ENCODE measurements at places on chromosomes 7 and 10.

- DNase-seq: no peak
Measured at GRCh38 chr7:81833401-81833800, 63.6 kb upstream of the HGF start.

DNA sequence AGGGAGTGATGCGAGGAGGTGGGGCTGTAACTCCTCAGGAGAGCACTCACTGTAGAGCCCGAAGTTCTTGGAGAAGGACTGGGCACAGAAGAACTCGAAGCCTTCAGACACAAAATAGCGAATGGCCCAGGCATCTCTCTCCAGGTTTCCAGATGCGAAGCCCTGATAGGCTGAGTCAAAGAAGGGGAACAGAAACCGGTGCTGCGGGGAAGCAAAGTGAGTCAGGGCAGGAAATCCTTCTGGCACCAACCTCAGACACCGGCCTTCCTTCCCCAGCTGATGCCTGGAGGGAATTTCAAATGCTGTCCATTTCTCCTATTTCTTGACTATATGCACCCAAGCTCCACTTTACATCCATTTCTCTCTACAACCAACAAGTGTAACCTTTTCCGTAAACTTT lies 26.8 kb downstream of the GOT1 start:
- no peak for DNase-seq

- DNase-seq: no peak
Measured at GRCh38 chr10:89062861-89063260, 72.3 kb downstream of the FAS start.

DNA sequence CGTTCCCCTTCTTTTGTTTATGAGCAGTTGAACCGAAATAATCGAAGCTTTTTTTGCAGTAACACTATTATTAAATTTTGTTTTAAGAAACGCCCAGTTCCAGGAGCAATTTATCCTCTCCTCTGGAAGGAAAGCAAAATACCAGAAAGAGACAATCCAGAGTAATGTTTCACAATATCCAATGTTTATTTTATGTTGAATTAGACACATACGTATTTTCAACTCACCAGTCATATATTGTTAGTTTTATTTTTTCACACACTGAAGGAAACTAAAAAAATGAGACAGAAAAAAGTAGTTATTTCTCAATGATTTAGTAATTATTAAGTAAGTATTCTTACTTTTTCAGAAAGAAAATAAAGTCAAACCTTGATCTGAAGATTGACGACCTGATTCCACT lies 85.1 kb downstream of the MYOF start:
- DNase-seq: no peak

DNA sequence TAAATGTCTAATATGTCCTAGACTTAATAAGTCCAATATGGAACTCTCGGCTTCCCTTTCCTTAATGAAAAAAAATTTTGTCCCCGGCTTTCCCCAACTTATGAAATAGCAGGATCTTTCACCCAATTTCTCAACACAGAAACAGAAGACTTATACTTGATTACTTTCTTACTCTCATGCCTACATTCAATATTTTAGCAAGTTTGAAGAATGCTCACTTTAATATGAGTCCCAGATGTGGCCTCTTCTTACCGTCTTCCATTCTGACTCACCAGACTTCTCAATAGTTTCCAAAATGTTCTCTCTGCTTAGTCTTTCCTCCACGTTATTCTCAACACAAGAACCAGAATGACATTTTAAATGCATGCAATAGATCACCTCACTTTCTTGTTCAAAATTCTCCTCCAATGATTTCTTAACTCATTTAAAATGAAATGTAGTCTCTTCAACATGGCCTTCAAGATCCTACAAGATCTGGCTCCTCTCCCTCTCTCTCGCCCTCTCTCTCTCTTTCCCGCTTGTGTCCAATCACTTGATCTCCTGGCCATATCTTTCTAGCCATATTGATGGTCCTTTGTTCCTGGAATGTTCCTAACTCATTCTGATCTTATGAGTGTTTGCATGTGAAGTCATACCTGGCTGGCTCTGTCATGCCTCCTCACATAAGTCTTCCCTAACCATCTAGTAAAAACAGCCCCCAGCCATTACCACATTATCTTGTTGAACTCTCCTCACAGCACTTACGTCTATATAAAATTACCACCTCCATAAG lies 119.7 kb upstream of the FAM3C start:
- DNase-seq: no peak

DNA sequence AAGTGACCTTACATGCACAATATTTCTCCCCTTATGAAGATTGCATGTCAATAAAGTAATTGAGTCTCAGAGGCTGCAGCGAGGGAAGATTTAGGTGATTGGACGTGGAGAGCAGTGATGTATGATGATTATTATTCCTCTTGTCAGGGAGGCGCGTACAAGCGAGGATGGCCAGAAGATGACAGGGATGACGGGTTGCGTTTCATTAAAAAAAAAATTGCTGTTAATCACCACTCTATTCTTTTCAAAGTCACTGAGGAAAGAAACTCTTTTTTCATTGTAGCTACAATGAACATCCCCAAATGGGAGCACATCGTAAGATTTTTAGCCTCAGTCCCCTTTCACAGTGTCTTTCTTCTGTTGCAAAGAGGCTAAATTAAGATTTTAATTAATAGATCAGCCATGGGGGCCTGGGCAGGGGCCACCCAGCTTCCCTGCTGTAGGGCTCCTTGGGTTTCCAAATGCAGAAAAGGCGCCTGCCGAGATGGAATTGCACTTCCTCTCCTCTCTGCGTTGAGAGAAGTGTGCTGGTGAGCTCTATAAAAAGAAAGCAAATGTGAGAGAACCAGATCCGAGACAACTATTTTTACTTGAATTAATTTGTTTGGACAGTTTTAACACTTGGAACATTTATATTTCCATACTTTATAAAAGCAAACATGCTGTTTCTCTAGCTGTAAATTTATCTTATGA lies 998.1 kb downstream of the LRMDA start:
- DNase-seq: no peak

GRCh38 chr10:106577266-106577665 lies 587.2 kb downstream of the SORCS1 start:
- DNase-seq: no peak

GRCh38 chr7:99740573-99741440 lies 5.8 kb upstream of the CYP3A7 start:
- no peak for DNase-seq

Measured in memory B cell (primary cell).